ENCODE measurements at places on chromosomes 7 and 10.

- peak; percentile 42 for DNase-seq
Observed at GRCh38 chr7:33040803-33041516, 21.6 kb downstream of the NT5C3A start.

DNA sequence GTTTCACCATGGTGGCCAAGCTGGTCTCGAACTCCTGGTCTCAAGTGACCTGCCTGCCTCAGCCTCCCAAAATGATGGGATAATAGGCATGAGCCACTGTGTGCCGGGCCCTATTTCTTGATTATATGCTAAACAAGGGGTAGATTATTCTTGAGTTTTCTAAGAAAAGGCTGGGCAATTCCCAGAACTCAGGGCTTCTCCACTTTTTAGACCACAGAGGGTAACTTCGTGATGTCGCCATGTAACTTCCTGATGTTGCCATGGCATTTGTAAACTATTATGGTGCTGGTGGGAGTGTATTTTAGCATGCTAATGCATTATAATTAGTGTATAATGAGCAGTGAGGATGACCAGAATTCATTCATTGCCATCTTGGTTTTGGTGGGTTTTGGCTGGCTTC lies 35.8 kb downstream of the OTUD1 start:
- no peak for DNase-seq

- DNase-seq = no peak
Observed at GRCh38 chr7:102119925-102120324, 166.7 kb upstream of the SH2B2 start.

DNA sequence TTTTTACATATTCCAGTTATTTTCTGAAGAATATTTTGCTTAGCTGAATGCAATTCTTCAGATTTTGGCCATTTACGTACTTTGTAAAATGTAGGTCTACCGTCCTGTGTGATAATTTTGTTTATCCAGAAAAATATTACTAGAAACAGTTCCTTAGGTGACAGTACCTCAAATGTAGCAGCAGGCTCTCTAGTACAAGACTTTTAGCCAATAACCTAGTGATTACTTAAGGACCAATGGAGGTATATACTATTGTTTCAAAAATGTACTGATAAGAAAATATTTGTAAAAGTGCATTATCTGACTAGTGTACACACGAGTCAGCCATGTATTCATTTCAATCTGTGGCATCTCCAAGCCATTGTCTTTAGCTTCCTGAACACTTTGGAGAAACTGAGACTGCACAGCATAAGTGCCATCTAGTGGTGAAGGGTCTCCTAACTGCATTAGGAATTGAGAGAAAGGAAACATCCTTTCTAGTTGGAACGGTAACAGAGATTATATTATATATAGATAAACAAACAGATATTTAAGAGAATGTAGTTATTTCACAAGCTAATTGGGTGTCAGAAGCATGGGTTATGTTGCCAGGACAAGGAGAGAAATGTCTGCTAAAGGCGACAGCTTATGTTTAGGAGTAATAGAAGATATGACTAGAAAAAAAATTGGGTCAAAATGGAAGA lies 23.7 kb downstream of the RTKN2 start:
- DNase-seq = no peak

GRCh38 chr10:124703372-124703771 lies 40.8 kb downstream of the FAM53B start:
- no peak for DNase-seq

DNA sequence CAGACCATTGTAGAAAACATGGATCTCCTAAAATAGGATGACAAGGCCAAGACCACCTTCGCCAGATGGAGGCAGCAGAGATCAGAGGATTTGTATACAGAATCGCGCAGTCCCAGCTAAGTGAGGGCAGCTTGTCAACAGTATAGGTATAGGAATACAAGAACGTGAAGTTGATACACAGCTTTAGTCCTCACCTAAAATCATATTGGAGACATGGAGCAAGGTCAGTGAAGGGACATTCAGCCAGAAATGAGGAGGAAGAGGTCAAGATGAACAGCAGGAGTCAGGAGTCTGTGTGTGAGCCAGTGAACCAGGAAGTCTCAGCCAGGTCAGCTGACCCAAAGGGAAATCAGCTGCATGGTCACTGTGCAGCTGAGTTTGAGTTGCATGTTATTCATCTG lies 263.4 kb upstream of the PRKCQ start:
- no peak for DNase-seq

- DNase-seq = no peak
Observed at GRCh38 chr7:82017334-82017943, 247.6 kb upstream of the HGF start.

DNA sequence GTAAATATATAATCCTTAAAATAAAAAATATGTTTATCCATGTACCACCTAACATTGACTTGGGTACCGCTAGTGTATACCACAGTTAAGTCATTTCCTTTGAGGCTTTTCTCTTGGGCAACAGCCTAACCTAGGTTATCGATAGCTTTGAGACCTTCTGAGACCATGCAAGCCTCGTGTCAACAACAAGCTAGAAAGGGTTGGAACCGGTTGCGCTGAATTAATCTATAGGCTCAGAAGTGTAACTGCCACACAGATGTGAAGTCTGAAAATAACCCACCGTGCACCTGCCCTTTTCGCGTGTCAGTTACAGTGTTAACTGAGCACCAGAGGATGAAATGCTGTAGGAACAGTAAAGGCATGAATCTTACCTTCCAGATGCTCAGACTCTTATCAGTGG lies 59.8 kb downstream of the ARID5B start:
- no peak for DNase-seq

DNA sequence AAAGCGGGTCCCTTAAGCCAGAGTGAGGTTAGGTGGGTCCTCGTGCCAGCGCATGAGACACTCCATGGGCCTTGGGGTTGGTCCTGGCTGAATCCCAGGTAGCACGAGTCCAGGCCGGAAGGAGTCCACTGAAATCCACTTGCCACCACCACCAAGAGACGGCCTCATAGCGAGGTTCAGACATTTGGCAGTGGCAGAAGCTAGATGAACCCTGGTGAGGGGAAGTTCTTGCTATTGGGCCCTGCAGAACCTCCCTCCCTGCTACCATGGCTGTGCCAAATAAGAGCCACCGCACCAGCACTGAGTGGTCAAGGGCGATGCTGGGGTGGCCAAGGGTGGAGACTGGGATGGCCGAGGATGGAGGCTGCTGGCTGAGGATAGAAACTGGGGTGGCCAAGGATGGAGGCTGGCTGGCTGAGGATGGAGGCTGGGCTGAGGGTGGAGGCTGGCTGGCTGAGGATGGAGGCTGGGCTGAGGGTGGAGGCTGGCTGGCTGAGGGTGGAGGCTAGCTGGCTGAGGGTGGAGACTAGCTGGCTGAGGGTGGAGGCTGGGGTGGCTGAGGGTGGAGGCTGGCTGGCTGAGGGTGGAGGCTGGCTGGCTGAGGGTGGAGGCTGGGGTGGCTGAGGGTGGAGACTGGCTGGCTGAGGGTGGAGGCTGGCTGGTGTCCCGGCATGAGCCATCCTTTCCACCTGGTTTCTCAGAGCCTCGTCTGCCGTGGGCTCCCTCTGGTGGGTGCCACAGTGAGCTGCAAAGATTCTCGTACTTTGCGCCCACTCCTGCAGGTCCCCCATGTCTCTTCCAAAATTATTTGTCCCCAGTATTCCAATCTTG lies 88.2 kb downstream of the ELFN1 start:
- peak; percentile 6 for DNase-seq

- no peak for DNase-seq
Observed at GRCh38 chr10:16271571-16271970, 165.2 kb upstream of the PTER start.

DNA sequence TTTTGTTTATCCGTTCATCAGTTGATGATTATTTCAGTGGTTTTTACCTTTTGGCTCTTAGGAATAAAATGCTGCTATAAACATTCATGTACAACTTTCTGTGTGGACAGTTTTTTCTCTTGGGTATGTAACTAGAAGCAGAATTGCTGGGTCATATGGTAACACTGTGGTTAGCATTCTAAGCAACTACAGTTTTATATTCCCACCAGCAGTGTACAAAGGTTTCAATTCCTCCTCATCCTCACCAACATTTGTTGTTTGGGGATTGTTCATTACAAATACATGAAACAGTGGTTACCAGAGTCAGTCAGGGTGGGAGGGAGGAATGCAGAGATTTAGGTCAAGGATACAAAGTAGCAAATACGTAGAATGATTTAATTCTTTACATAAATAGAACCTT lies 97.0 kb downstream of the NPSR1 start:
- no peak for DNase-seq

GRCh38 chr7:42869131-42870020 lies 42.5 kb downstream of the C7orf25 start:
- no peak for DNase-seq

All from stimulated activated CD8-positive, alpha-beta memory T cell treated with anti-CD3 and anti-CD28 coated beads, Interleukin-7, amount 100 ng/mL, for 4 hours (primary cell).